ENCODE measurements at places on chromosomes 13 and 19.

GRCh38 chr19:10289167-10289835, 451 bp upstream of the ICAM5 start:
- H3K36me3 ChIP-seq: peaks cover 16% of the 10 kb centered on the region
- peaks cover 69% of the 10 kb centered on the region for H3K4me1 ChIP-seq
- no peak overlapping the region for H3K27ac ChIP-seq

DNA sequence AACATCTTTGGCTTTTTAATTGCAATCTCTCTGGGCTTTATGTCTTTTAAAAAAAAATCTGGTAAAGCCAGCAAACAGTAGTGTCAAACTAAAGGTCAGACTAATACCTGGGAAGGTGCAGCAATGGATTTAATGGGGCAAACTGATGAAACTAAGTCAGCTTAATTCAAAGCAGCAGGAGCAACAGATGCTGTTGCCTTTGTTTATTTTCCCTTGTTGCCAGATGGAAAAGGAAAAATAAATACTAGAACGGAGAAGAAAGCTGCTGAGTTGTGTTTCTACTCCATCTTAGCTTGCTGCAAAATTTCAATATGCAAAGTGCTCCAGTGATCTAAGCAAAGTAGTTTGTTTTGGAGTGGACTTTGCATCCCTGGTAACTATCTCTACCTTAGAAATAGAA, 1097.8 kb downstream of the PCDH17 start:
- no peak overlapping the region for H3K27ac ChIP-seq
- H3K4me3 ChIP-seq: no peak overlapping the region
- no peaks in the 10 kb centered on the region for H3K4me1 ChIP-seq
- no peaks in the 10 kb centered on the region for H3K27me3 ChIP-seq

DNA sequence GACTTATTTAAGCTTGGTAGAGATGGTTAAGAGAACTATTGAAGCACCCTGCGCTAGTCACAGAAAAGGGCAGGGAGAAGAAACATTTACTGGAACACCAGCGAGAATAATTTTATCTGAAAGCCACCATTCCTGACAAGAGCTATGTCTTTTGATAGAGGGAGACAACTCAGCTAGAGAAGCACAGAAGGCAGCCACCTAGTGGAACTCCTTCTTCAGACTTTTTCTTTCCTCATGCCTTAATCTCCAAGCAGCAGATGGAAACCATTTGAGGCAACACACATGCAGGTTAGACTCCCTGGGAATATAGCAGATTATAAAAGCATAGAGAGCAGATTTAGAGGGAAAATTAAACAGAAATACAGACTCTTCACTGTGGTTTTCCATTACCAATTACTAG, 813.4 kb downstream of the SLITRK6 start:
- no peak overlapping the region for H3K4me3 ChIP-seq
- no peaks in the 10 kb centered on the region for H3K36me3 ChIP-seq
- DNase-seq: no peak
- H3K27me3 ChIP-seq: no peaks in the 10 kb centered on the region
- H3K4me1 ChIP-seq: no peaks in the 10 kb centered on the region

GRCh38 chr13:67221630-67222226, 8.4 kb downstream of the PCDH9 start:
- no peak overlapping the region for H3K4me3 ChIP-seq
- no peak for DNase-seq
- H3K27me3 ChIP-seq: no peaks in the 10 kb centered on the region
- H3K4me1 ChIP-seq: no peaks in the 10 kb centered on the region
- no peak overlapping the region for H3K27ac ChIP-seq

- no peak overlapping the region for H3K4me3 ChIP-seq
- no peak overlapping the region for H3K27ac ChIP-seq
- no peak for DNase-seq
- H3K4me1 ChIP-seq: peaks cover 6% of the 10 kb centered on the region
- H3K36me3 ChIP-seq: peaks cover 38% of the 10 kb centered on the region
- no peaks in the 10 kb centered on the region for H3K27me3 ChIP-seq
These were observed 7.1 kb downstream of the CD37 start for GRCh38 chr19:49342291-49342721.

GRCh38 chr13:75364131-75364713, 117.7 kb downstream of the TBC1D4 start:
- DNase-seq: no peak
- H3K27me3 ChIP-seq: no peaks in the 10 kb centered on the region
- H3K36me3 ChIP-seq: no peaks in the 10 kb centered on the region
- no peaks in the 10 kb centered on the region for H3K4me1 ChIP-seq
- no peak overlapping the region for H3K27ac ChIP-seq

DNA sequence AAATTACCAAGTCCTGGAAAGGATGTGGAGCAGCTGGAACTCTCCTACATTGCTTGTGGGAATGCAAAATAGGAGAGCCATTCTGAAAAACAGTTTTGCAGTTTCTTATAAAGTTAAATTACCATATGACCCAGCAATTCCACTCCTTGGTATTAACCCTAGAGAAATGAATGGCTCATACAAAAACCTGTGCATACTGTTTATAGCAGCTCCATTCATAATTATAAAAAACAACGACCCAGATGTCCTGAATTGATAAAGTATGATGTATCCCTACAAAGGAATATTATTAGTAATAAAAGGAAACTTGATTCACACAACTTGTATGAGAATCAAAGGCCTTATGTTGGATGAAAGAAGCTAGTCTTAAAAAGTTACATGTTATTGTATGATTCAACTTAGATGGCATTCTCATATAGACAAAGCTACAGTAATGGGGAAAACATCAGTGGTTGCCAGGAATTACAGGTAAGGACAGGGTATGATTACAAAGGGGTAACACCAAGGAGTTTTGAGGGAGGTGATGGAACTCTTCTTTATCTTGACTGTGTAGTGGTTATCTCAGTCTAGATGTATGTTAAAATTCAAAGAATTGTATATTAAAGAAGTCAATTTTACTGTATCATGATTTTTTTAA, 35.4 kb downstream of the GPR180 start:
- H3K27ac ChIP-seq: no peak overlapping the region
- no peaks in the 10 kb centered on the region for H3K36me3 ChIP-seq
- no peaks in the 10 kb centered on the region for H3K4me1 ChIP-seq
- no peak overlapping the region for H3K4me3 ChIP-seq
- H3K27me3 ChIP-seq: no peaks in the 10 kb centered on the region

DNA sequence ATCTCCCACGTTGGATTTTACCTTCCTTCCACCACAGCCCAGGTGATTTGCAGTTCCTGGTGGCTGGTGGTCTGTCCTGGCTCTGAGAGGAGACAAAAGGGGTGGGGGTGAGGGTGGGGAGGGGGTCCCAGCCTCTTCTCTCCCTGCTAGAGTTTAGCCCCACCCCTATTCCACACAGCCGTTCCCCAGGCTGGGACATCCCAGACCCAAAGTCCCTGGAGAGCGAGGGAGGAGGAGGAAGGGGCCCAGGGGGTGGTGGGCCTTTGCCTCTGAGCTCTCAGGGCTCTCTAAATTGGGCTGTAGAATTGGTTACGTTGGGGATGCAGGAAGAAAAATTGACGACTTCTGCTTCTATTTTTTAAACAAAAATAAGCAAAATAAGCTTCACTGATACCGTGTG, 81.9 kb downstream of the SLC6A16 start:
- H3K27ac ChIP-seq: no peak overlapping the region
- no peak for DNase-seq
- no peaks in the 10 kb centered on the region for H3K36me3 ChIP-seq
- H3K27me3 ChIP-seq: no peaks in the 10 kb centered on the region
- no peak overlapping the region for H3K4me3 ChIP-seq
- H3K4me1 ChIP-seq: no peaks in the 10 kb centered on the region

DNA sequence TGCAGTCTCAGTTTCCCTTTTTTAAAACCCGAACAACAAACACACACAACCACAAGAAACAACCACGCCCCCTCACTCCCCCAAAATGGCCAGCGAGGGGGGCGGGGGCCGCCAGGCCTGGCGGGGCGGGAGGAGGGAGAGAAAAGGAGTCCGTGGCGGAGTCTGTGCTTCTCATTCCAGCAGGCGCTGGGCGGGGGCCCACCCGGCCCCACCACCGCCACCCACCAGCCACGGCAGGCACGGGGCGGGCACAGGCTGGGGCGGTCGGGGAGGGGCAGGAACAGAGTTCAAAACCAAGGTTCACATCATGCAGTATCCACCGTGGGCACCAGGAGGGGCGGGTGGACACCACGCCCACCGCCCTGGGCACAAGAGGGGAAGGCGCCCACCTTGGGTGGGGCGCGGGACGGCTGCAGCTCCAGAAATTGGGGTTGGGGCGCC, 12.9 kb downstream of the DPF1 start:
- peaks cover 25% of the 10 kb centered on the region for H3K4me1 ChIP-seq
- H3K36me3 ChIP-seq: no peaks in the 10 kb centered on the region
- no peak overlapping the region for H3K27ac ChIP-seq
- no peak overlapping the region for H3K4me3 ChIP-seq
- no peak for DNase-seq

DNA sequence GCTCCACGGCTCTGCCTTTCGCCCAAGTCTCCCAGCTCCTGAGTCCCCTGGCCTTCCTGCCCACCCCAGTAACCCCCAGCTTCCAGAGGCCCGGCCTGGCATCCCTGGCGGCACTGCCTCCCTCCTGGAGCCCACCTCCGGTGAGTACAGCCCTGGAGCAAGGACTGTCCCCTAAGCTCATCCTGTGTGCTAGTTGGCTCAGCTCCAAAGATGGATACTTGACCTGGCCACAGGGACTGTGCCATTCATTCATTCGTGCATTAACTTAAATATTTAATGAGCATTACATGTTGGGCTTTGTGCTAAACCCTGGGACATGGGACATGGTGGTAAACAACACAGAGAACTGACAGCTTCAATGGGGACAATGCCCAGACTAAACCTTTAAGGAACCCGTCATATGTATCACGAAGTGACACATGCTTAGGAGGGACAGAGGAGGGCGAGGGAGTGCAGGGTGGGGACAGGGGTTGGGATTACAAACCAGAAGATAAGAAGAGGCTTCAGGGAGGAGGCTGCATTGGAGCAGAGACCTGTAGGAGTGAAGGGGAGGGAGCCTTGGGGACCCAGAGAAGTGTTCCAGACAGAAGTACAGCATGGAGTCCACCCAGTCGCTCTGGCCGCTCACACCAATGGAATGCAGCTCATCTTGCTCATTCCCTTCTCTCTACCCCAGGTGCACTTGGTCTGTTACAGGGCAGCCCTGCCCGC, 6.9 kb upstream of the OVOL3 start:
- no peak overlapping the region for H3K4me3 ChIP-seq
- peaks cover 4% of the 10 kb centered on the region for H3K36me3 ChIP-seq
- no peaks in the 10 kb centered on the region for H3K4me1 ChIP-seq
- DNase-seq: no peak
- no peaks in the 10 kb centered on the region for H3K27me3 ChIP-seq
- no peak overlapping the region for H3K27ac ChIP-seq

- H3K27me3 ChIP-seq: no peaks in the 10 kb centered on the region
- no peak overlapping the region for H3K4me3 ChIP-seq
- no peaks in the 10 kb centered on the region for H3K36me3 ChIP-seq
- H3K4me1 ChIP-seq: no peaks in the 10 kb centered on the region
These were observed 26.7 kb downstream of the FLT1 start for GRCh38 chr13:28468023-28468915.

- no peak overlapping the region for H3K4me3 ChIP-seq
- H3K27ac ChIP-seq: no peak overlapping the region
- no peaks in the 10 kb centered on the region for H3K27me3 ChIP-seq
- no peak for DNase-seq
- no peaks in the 10 kb centered on the region for H3K4me1 ChIP-seq
- no peaks in the 10 kb centered on the region for H3K36me3 ChIP-seq
These were observed 342.7 kb upstream of the SGCG start for GRCh38 chr13:22837980-22838647.

DNA sequence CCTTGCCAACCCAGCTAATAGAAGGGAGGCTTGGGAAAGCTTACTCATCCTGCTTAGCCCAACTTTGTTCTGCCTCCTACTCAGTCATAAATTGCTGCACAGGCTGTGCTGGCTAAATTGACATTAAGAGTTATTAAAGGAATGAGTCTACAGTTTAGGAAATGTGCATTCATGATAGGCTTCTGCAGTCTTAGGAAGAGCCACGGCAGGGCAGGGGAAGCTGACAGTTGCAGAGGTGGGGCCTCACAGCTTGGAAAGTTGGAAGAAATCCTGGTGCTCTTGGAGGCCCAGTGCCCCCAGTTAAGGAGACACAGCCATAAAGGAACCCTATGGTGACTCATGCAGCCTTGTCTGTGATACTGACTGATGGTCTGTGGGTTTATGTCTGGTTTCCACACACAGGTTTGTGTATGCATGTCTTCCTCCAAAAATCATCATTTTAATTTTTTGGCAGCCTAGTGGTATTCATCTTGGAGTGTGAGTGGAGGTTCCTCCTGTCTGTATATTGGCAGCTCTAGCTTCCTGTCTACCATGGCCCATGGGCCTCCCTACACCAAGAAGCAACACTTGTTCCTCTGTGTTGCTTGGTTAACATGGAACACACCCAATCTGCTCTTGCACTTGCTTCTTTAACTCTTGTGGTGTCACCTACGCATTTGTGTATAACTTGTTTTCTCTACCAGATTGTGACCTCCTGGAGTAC, 135.0 kb upstream of the KL start:
- H3K27me3 ChIP-seq: no peaks in the 10 kb centered on the region
- no peak overlapping the region for H3K4me3 ChIP-seq
- H3K4me1 ChIP-seq: no peaks in the 10 kb centered on the region
- no peak overlapping the region for H3K27ac ChIP-seq
- DNase-seq: no peak
- H3K36me3 ChIP-seq: no peaks in the 10 kb centered on the region

DNA sequence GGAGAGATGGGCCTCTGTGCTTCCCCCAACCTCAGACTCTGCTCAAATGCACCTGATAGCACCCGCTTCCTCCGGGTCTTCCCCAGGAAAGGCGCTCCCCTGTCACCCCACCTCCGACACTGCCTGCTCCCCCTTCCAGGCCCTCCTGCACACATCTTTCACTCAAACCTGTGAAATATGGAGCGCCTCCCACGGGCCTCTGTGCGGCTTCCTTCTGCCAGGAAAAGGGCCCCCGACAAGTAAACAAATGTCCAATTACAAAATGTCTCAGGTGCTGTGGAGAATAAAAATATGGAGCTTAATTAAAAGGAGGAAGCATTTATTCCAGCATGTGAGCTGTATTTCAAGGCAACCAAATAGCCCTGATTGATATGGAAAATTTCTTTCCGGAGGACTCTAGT, 15.6 kb upstream of the CCNE1 start:
- no peak overlapping the region for H3K27ac ChIP-seq
- no peaks in the 10 kb centered on the region for H3K36me3 ChIP-seq
- no peaks in the 10 kb centered on the region for H3K27me3 ChIP-seq
- H3K4me1 ChIP-seq: no peaks in the 10 kb centered on the region

GRCh38 chr13:108326309-108326708, 56.8 kb downstream of the TNFSF13B start:
- H3K4me1 ChIP-seq: no peaks in the 10 kb centered on the region
- no peak overlapping the region for H3K4me3 ChIP-seq
- H3K27ac ChIP-seq: no peak overlapping the region
- H3K36me3 ChIP-seq: no peaks in the 10 kb centered on the region
- H3K27me3 ChIP-seq: no peaks in the 10 kb centered on the region
